ENCODE measurements at places on chromosomes 3 and 15.

GRCh38 chr15:100032358-100033085, 299.3 kb upstream of the LYSMD4 start:
- no peak for DNase-seq

DNA sequence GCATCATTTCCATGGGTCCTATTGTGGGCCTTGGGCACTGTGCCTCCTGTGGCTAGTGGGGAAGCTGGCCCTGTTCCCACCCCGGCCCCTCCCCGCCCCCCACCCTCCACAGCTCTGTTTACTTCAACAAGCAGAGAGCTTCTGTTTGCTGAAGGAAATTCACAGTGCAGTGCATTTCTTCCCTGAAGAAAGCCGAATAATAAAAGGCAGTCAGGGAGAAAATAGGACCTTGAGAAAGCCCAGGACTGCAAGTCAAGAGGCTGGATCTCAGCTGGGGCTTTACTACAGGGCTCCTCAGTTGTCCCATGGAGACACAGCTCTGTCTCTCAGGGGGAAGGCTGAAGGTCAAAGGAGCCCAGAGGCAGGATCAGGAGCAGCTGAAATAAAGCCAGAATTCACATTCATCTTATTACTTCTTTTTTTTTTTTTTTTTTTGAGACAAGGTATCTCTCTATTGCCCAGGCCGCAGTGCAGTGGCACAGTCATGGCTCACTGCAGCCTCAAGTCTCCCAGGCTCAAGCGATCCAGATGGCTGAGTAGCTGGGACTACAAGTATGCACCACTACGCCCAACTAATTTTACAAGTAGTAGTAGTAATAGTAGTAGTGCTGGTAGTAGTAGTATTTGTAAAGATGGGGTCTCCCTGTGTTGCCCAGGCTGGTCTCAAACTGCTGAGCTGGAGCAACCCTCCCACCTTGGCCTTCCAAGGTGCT, 33.0 kb upstream of the LACTB start:
- DNase-seq: no peak

GRCh38 chr3:58333206-58334012, 717 bp downstream of the PXK start:
- DNase-seq: peak; percentile 69

- DNase-seq: no peak
Observed at GRCh38 chr3:32401126-32401525, 9.5 kb downstream of the CMTM7 start.

DNA sequence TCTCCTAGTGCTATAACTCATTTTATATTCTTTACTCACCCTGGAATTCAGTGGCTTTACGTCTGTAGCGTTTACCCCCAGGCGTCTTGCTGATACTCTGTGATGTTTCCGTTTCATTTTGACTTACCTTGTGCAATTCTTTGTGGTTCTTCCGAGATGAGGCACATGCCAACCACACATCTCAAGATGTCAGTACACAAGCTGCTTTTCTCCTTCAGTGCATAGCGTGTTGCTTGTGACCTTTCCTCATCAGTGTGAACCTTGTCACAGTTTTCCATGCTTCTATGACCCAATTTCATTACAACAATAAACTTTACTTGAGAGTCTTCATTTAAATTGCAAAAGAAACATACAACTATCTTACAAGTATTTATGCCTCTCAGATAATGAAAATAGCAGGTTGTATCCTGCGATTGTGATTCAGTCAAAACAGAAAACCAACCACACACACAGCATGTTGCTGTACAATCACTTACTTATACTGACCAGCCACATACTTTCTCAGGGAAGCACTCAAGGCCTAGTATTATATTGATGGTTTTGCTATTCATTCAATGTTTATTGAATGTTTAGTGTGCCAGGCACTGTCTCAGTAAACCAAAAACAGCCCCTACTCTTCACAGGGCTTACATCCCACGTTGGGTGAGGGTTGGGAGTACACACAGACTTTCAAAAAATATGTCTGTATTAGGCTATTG, 4.6 kb upstream of the TBL1XR1 start:
- DNase-seq: no peak

- no peak for DNase-seq
Observed at GRCh38 chr3:105691053-105691452, 177.8 kb downstream of the CBLB start.

DNA sequence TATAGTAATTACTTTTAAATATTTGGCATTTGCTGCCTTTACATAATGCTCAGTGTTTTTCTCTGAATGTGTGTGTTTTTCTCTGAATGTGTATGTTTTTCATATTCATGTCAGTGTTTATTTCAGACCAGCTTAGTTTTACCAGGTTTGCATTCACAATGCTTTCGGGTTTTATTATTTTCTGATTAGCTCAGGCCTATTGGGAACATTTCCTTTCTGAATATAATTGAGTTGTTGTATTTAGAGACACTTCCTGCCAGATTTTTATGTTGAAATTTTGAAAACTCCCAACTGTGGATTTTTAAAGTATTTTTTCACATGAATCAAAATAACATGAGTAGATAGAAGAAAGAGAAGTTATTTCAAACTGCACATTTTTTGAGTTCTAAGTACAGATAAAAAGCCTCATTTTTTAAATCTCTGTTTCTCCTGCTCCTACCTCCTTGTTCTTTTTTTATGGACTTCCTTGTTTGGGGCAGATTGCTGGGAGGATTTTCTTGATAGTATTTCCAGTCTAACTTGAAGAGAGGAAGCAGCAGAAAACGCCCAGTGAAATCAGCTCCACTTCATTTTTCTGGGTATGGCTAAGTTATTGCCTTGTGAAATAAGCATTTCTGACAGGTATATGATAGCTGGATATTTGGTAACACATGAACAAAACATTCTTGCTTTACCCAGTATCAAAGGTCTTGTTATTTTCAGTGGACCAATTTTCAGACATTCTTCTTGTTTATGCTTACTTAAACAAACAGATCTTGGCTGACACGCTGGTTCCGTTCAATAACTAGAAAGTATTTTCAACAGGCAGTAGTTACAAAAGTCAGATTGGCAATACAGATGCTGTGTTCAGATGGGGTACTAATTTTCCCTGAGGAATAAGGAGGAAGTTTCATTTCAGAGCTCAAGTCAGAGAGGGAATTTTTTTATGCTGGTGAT, 70.7 kb downstream of the RIOX2 start:
- DNase-seq: peak; percentile 9

DNA sequence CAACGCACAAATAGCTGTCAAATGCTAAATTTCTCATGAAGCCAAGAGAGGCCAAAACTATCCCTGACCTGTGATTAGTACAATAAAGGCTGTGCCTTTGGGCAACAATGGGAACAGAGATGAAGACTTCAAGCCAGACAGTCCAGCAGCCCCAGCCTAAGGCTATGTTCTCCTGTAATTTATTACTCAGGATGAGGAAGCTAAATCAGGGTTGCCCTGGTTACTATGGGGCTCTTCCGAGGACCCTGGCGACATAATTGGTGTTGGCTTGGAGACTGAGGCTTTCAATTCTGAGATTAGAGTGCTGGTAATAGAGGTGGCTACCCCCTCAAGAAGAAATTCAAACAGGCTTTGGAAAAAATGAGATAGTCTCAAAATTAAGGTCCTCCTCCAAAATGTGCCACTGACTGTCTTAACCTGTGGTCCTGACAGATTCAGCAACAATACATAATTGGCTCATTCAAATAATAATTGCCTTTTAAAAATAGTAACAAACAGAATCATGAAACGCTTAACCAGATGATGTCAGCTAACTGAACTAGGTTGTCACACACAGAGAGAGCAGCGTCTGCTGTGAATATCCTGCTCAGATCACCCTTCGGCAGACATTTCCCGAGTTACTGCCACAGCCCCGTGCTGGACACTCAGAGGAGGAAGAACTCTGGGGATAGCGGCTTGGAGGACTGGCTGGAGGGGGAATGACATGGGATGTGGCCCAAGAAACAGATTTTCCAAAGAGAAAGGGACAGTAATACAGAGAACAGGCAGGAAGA, 43.0 kb downstream of the NSMCE3 start:
- DNase-seq: no peak

DNA sequence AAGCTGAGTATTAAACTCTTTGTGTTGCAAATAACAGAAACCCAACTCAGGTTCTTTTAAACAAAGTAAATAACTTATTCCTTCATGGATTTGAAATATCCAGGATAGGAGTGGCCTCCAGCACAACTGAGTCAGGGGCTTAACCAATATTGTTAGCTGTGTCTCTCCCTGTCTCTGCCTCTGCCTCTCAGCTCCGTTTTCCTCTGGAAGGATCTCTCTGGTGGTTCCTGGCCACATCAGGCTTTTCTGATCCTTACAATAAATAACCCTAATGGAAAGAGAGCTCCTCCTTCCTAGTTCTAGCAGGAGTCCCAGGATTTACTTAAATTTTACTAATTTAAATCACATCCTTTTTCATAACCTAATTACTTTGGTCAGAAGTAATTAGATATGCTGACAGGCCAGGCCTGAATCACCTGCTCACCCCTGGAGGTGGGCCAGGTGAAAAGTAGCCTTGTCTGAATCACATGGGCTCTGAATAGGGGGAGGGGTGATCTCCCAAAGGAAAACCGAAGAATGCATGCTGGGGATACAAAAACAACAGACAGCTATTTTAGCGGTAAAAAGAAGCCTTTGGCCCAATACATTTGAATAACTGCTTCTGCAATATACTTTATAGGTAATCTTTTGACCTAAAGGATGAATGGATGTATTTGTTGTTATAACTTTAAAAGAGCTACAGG, 75.4 kb downstream of the REC114 start:
- DNase-seq: no peak

GRCh38 chr15:98785807-98786621, 137.7 kb downstream of the IGF1R start:
- no peak for DNase-seq

- no peak for DNase-seq
Observed at GRCh38 chr15:75561888-75562287, 17.2 kb downstream of the PTPN9 start.

GRCh38 chr3:44974416-44974815, 1.6 kb downstream of the ZDHHC3 start:
- DNase-seq: no peak

DNA sequence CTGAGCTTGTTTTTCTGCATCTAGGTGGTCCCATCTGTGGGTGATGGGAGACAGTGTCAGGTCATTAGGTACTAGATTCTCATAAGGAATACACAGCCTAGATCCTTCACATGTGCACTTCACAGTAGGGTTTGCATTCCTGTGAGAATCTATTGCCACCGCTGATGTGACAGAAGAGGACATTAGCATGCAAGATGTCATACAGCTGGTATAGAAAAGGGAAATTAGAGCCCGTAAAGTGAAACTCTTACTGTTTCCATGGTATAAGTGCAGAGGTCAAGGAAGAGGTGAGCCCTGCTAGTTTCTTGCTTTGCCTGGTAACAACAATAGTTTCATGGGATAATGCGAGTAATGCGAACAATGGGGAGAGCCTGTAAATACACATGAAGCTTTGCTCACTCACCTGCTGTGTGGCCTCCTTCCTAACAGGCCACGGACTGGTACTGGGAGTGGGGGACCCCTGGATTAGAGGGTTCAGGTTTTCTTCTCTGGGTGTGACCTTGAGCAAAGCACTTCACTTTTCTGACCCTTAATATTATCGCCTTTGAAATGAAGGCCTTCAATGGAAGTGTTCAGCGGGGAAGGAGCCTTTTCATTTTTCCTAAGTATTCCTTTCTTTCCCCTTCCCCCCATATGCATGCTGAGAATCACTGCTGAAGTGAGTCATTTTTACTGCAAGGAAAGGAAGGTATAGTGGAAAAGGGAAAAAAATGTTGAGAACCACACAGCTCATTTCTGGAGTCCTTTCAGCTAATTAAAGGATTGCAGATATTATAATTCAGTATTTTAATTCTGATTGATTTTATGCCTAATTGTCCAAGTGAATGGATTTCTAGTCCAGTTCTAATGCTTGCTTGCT, 286.4 kb downstream of the UBE2E2 start:
- no peak for DNase-seq

DNA sequence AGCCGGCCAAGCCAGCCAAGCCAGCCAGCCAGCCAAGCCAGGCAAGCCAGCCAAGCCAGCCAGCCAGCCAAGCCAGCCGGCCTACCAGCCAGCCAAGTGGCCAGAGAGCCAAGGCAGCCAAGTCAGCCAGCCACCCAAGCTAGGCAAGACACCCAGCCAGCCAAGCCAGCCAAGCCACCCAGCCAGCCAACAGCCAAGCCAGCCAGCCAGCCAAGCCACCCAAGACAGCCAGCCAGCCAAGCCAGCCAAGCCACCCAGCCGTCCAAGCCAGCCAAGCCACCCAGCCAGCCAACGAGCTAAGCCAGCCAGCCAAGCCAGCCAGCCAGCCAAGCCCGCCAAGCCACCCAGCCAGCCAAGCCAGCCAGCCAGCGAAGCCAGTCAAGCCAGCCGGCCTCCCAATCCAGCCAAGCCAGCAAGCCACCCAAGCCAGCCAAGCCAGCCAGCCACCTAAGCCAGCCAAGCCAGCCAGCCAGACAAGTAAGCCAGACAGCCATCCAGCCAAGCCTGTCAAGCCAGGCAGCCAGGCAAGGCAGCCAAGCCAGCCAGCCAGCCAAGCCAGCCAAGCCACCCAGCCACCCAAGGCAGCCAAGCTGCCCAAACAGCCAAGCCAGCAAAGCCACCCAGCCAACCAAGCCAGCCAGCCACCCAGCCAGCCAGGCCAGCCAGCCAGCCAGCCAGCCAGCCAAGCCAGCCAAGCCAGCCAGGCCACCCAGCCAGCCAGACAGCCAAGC, 200.5 kb downstream of the GOLGA6L6 start:
- no peak for DNase-seq

DNA sequence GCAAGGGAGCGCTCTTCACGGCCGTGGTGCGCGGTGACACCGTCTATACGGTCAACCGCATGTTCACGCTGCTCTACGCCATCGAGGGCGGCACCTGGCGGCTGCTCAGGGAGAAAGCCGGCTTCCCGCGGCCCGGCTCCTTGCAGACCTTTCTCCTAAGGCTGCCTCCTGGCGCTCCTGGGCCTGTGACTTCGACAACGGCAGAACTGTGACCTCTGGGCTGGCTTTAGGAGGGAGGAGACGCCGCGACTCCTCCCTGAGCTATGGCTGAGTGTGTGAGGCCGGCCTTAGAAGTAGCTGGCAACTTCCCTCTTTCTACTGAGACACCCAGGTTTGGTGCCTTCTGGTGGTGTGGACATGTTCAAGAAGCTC, 1.4 kb downstream of the KBTBD13 start:
- peak; percentile 8 for DNase-seq

GRCh38 chr3:197302696-197303341, 4.4 kb upstream of the DLG1 start:
- DNase-seq: peak; percentile 29

DNA sequence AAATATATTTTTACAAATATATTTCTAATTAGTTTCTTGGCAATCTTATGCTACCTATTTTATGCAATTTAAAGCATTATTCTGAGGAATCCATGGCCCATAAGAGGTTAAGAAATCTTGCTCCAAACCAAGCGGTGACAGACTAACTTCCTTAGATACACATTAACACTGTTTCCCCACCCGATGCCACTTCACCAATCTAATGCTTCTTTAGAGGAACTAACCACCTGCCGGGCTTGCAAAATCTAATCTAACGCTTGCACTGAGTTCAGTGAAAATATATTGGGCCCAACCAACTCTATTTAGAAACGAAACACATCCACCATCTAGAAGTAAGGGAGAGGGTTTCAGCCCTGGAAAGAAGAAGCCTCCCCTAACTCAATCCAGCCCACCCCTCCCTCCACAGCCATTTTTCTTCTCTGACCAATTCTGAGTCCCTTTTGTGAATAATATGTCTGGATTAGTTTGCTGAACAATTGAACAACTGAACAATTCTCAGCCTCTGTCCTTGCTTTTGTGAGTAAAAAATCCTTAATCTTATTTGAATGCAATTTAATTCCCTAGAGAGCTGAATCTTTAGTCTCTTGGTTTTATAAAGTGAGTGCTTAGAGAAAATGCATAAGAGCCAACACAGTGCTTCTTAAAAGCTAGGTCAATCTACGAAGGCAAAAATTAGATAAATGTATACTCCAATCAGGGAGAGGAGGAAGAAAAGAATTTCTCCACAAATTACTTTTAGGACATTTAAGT, 150.4 kb upstream of the ADAMTS9 start:
- DNase-seq: no peak

- DNase-seq: no peak
Observed at GRCh38 chr3:182763896-182764295, 29.4 kb upstream of the ATP11B start.
